Fibroblast of lung (primary cell): ENCODE measurements at places on chromosomes 7 and 10. TPM values are rescaled to one million over a fixed set of nuclear protein-coding genes. Genes with fewer than 3 reads are reported as not detected.

Gene OR2A12
- total RNA-seq, result not detected in 2 replicates

Gene SPAM1
- not detected in 2 replicates for total RNA-seq

Gene CDH23
- 0.17 and 0.51 TPM in 2 replicates for total RNA-seq

Gene SUN3
- not detected in 2 replicates for total RNA-seq

Gene FAM241B
- total RNA-seq, result 0.26 and 0.99 TPM in 2 replicates
